ENCODE measurements at places on chromosomes 12 and 14.

DNA sequence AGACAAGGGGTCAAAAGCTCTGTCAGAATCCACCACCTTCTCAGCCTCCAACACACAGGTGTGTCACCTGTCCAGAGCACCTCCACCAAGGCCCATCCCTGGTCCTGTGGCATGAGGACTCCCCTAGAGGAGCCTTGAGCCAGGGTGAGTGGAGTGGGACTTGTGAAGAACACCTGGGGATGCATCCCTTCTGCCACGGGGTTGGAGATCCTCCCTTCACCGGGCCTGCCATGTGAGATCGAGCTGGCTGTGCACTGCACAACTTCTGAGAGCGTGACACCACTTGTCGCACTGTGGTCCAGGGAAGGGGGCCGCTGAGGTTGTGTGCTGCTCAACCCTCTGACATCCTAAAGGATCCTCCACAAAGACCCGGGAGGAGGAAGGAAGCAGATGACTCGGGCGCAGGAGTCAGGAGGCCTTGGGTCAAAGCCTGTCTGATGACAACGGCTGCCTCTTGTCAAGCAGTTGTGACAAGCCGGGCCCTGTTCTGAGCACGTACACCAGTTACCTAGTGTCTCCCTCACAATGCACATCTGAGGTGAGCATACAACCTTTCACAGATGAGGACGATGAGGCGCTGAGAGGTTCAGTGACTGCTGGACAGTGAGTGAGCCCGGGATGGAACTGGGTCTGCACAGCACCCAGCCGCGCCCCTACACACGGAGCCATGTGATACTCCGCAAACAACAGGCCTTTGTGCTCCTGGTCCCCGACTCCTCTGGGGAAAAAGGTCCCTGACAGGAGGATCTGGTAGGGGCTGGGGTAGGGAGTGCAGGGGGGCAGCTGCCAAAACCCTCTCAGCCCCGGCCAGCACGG, 35.6 kb downstream of the CHGA start:
- DNase-seq: no peak

DNA sequence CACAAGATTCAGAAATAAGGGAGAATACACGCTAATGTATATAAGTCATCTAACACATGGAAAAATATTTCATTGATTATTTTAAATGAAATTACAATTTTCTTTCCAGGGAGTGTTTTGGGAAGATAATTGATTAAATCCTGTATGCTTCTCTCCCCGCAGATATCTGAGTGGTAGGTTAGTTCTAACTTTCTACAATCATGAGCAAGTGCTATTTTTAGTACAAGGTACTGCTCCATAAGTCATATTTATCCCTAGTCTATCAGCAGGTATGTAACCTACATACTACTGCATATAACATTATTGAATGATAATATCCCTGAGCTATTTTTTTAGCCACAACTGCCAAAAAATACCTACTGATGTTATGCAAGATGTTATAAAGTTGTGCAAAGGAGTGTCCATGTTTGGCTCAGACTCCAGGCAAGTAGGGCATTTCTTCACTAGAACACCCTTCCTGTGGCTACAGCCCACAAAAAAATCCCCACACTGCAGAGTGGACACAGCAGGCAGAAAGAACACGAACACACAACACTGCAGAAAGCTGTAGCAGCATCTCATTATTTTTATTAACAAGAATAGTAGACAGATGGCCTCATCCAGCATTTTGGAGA, 87.0 kb downstream of the SEC23A start:
- no peak for DNase-seq

DNA sequence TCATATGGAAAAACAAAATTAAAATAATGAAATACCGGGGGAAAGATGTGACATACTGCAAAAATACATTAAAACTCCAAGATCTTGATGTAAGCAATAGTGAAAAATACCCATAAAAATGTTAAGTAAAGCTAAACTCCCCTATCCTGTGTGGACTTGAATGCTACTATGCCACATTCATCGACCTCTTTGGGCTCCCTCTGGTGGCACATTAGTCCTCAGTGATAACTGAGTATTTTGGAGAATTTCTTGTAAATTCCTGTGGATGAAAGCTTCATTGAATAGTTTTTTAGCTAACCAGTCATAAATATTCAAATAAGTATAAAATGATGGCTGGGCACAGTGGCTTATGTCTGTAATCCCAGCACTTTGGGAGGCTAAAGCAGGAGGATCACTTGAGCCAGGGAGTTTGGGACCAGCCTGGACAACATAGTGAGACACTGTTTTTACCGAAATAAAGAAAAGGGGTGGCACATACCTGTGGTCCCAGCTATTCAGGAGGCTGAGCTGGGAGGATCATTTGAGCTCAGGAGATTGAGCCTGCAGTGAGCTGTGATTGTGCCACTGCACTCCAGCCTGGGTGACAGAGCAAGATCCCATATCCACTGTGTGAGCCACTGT, 42.4 kb upstream of the SGPP1 start:
- DNase-seq: peak; percentile 55

DNA sequence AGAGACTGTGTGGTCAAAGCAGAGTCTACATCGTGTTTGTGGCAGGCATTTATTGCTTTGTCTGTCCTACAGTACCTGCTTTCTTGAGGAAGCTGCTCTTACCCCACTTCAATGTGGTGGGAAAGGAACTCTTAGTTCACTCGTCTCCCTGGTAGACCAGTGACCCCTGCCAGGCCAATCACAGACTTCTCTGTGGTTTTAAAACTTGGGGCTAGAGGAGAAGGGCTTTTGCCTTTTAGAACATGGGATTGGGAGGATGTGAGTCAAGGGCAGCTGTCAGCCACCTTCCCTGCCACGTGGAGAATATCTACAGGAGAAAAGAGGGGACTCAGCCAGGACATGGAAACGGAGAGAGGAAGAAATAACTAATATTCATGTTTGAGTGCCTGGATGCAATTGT, 36.8 kb upstream of the TMED10 start:
- no peak for DNase-seq

DNA sequence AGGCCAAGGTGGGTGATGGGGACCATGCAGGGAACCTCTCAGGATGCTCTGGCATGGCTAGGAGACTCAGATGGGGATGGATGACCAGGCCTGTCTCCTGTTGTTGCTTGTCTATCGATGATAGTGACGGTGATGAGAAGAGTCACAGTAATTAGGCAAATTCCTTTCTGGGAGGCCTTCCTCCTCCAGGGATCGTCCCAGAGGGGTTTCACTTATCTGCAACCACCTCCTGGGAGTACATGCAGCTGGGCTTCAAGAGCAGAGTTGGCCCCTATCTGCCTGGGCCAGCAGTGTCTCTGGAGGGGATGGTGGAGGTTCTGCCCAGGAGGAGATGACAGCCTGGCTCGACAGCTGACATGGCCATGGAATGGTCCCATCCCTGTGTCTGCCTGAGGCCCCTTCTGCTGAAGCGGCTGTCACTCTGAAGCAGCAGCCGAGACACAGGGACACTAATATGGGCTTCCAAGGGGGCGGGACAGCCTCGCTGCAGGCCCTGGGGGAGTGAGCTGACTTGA, 27.5 kb upstream of the OAS1 start:
- DNase-seq: no peak

DNA sequence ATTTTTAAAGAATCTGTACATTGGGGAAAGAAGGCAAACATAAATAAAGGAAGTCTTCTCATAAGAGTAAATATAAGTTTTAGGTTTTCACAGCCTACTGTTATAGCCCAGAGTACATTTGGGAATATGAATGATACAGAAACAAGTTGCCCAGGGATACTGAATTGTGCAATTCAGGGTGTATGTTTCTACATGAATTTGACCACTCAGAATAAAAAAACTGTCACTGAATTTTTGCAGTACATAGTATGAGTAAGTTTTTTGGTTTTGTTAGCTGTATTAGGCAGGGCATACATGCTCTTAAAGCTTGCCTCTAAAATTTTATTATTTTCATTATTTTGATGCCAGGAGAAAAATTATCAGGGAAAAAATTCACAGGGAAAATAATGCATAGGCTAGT, 6.6 kb upstream of the PCNX4 start:
- peak; percentile 32 for DNase-seq

DNA sequence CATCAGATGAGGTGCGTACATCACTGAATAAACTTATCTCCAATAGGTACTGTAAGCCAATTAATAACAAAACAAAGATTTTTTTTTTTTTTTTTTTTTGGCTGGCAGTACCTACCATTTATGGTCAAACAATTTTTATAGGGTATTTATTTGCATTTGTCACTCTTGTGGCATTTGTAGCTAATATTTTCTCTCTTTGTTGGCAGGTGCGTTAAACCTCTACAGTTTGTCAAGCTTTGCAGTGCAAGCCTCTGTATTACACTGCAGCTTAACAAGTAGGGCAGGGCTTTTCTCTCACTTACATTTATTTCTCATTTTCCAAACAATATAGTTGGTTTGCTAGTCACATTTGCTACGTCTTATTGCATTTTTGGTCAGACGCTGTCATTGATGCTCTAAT, 12.3 kb downstream of the PRPF39 start:
- DNase-seq: no peak

DNA sequence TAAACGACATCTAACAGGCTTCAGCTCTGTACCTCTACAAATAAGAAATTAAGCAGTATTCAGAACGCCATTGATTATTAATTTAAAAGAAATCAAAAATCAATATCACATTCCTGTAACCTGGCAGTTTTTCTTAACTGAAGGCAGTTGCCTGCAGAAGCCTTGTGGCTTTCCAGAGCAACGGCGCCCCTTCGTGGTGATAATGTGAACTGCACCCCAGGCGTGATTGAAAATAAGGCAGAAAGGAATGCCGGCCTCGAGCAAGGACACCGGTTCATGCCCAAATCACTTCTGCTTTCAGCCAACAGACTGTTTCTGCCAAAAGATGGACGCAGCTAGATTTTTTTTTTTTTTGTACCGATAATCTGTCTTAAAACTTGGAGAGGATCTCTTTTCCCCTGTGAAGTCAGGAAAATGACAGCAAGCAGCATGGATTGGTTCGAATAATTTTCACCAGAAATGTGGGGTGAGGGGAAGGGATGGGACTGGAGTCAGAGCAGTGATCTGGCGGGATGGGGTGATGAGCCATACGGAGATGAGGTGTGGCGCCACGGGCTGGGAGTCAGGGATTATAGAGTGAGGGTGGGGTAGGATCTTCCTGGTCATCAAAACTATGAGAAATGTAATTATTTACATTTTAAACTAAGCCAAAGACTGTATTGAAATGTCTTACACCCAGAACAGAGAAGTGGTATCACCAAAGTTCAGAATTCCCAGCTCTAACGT, 473.0 kb downstream of the DPF3 start:
- peak; percentile 82 for DNase-seq

GRCh38 chr12:32379213-32379612, 20.1 kb upstream of the FGD4 start:
- no peak for DNase-seq

GRCh38 chr12:53097564-53098353, at the start of gene IGFBP6:
IGFBP6 (plus strand) TSS chr12:53097667; CDS start chr12:53097718, 51 bp downstream.
- no peak for DNase-seq

DNA sequence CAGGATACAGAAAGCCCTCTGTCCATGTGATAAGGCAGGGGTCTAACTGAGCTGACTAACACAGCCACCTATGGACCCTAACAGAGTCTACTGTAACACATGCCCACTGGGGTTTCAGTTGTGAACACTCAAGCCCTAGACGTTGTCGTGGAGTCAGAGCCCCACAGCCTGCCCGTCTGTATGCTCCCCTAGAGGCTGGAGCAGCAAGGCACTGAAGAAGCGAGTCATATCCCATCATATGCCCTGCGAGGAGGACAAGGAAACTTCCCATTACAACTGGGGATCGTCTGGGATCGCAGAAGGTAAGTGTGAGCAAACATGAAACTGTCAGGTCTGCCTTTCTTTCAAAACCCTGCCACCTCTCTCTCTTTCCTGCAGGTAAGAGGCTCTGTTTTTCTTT, 138.1 kb downstream of the GPR65 start:
- no peak for DNase-seq

DNA sequence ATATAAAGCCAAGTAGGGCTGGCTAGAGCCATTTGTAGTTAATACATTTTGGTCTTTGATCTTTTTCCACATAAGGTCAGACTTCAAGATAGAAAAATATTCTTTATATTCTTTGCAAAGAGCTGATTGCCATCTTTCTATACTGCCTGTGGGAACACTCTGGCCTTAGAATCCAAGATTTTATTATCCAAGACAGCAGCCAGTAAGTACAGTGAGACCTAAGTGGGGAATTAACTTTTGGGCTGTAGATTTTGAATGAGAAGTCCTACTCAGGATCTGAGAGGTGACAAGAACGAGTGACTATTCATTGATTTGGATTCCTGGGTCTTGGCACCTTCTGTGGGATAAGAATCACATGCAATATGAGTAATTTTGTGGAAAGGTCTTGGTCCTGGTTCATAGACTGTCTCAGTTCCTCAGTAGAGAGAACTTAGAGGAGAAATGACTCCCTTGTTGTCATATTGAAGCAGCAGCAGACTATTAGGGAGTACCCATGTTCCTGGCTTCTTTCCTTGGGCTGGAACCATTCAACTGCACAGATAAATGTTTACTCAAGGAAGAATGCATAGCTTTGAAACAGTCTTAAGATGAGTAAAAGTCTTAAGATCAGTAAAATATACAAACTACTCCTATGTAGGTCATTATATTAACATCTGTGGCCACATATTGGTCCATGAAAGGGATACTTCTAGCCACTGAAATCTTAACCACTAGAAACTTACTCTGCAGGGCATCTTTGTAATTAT, 353.8 kb downstream of the RAD51B start:
- no peak for DNase-seq

DNA sequence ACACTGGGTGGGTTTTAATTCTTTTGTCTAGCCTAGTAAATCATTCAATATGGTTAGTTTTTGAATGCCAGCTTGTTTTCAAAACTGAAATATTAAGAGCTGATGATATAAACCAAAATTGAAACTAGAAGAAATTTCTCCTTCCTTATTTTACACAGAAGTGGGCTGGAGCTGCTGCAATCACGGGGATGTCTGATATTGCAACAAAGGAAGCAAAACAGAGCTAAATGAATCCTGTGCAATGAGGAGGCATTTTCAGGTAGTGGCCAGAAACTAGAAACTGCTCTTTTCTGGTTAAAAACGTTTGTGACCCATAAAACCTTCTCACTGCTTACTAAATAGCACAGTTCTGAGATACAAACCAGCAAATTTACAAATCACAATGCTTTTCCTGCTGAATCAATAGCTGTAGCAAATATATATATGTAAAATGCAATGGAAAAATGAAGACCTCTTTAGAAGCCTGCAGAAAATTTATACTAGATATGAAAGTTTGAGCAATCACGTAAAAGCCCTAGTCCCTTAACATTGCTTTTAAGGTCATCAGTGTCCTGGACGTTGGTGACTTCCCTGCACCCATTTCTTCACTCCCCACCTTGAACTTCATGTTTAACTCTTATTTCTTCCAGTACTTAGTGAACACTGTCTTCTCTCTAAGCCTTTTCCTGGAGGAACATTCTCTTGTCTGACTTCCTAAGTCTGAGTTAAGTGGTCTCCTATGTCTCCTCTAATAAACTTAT, 15.9 kb upstream of the LRRK2 start:
- peak; percentile 13 for DNase-seq

- DNase-seq: peak; percentile 37
These were observed 1.8 kb upstream of the RAB5B start for GRCh38 chr12:55972042-55972441.

DNA sequence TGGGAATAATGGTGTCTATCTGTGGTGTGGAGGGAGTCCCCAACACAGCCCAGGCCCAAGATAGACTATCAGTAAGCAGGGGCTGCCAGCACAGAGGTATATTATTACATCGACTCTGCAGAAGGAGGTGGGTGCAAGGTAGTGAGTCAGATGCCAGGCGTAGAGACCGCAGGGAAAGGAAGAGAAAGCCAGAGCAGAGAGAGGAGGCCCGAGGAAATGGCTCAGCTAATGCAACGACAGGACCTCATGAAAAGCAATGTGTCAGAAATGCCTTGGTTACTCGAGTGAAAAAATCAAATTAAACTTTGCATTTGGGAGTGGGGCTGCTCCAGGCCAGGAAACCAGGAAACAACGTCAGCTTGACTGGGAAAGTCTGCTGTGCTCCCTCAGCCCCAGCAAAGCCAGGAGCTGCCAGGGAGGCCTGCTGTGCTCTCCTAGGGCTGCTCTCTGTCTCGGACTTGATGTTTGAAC, 173.2 kb downstream of the SUDS3 start:
- no peak for DNase-seq
